Neural cell (in vitro differentiated cells): ENCODE measurements at places on chromosomes 4 and X. TPM values are rescaled to one million over a fixed set of nuclear protein-coding genes. Genes with fewer than 3 reads are reported as not detected.

The CHIC2 gene
- polyA plus RNA-seq, result 51.8 and 58.5 TPM in 2 replicates

The FRG1 gene
- 83.0 and 104 TPM in 2 replicates for polyA plus RNA-seq

The OCIAD1 gene
- polyA plus RNA-seq, result 449 and 451 TPM in 2 replicates

The PNMA6A gene
- 11.3 and 13.6 TPM in 2 replicates for polyA plus RNA-seq

The HTR2C gene
- polyA plus RNA-seq, result 7.2 and 8.6 TPM in 2 replicates

The DNAAF6 gene
- not detected in 2 replicates for polyA plus RNA-seq

The UGT2B11 gene
- 0.10 and 0.22 TPM in 2 replicates for polyA plus RNA-seq

The CDKL2 gene
- 25.7 and 28.4 TPM in 2 replicates for polyA plus RNA-seq

The SPANXD gene
- not detected in 2 replicates for polyA plus RNA-seq

The FRMD7 gene
- 0.54 and 1.2 TPM in 2 replicates for polyA plus RNA-seq

The MAGEA11 gene
- not detected in 2 replicates for polyA plus RNA-seq

The WDR13 gene
- 210 and 217 TPM in 2 replicates for polyA plus RNA-seq

The GABRG1 gene
- polyA plus RNA-seq, result 0.22 and 0.81 TPM in 2 replicates

The SCD5 gene
- polyA plus RNA-seq, result 212 and 226 TPM in 2 replicates

The IL15 gene
- polyA plus RNA-seq, result 0.06 TPM in 1 of 2 replicates, not detected in the other

The TLR2 gene
- not detected in 2 replicates for polyA plus RNA-seq

The AMBN gene
- polyA plus RNA-seq, result 1.2 and 1.5 TPM in 2 replicates
